ENCODE measurements at places on chromosomes 3 and 15.

GRCh38 chr3:88059380-88060170 lies 520 bp downstream of the ZNF654 start:
- peak; percentile 46 for DNase-seq

- peak; percentile 59 for DNase-seq
Observed at GRCh38 chr3:77038468-77038929, 1.4 kb upstream of the ROBO2 start.

DNA sequence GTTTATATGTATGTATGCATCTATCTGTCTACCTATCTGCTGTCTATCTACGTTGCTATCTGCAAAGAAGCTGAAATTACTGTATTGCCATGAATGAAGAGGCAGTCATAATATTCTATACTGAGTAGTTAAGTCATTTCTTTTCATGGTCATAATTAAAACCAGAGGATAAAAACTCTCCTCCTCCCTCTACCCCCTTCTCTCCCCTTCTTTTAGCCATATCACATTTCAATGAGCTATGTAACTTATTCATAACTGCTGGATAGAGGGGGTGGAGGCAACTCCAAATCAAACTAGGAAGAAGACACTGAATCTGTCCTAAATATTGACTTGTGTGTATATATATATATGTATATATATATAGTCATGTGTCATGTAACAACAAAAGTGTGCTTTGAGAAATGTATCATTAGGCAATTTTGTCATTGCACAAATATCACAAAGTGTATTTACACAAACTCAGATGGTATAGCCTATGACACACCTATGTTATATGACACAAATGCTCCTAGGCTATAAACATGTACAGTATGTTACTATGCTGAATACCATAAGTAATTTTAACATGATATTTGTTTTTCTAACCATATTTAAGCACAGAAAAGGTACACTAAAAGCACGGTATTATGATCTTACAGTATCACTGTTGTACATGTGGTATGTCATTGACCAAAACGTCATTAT lies 229.7 kb upstream of the KCNMB2 start:
- DNase-seq, result no peak

GRCh38 chr15:45441686-45442085 lies 63.3 kb upstream of the GATM start:
- no peak for DNase-seq

DNA sequence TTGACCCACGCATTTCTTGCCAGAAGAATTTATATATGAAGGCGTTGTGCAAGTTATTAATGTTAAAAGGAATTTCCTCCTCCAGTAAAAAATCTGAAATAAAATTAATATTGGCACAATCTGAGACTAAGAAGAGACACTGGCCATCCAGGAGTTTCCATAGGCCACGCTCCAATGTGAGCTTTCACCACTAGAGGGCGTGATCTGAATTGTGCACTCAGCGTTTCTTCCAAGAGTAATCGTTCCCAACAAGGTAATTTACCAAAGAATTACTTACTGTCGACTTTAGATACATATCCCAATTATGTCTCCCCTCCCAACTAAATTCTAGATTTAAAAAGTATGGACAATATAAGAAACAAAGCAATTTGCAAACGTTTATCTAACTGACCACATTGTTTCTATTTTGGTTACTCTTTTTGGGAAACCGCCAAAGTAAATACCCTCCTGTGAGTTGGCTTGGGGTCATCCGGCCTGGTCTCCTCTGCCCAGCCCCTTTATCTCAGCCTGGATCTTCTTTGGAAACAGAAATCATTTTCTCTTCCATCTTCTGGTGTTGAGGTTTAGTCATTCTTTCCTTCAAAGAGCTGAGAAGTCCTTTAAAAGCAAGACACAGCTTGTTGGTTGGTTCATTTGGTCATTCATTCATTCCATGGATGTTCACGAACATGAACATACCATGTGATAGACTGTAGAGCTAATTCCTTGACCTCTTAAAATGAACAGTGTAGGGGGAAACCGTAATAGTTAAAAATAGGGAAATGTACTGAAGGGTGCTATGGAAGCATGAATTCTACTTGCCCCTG lies 26.2 kb downstream of the POLR2M start:
- DNase-seq, result no peak

DNA sequence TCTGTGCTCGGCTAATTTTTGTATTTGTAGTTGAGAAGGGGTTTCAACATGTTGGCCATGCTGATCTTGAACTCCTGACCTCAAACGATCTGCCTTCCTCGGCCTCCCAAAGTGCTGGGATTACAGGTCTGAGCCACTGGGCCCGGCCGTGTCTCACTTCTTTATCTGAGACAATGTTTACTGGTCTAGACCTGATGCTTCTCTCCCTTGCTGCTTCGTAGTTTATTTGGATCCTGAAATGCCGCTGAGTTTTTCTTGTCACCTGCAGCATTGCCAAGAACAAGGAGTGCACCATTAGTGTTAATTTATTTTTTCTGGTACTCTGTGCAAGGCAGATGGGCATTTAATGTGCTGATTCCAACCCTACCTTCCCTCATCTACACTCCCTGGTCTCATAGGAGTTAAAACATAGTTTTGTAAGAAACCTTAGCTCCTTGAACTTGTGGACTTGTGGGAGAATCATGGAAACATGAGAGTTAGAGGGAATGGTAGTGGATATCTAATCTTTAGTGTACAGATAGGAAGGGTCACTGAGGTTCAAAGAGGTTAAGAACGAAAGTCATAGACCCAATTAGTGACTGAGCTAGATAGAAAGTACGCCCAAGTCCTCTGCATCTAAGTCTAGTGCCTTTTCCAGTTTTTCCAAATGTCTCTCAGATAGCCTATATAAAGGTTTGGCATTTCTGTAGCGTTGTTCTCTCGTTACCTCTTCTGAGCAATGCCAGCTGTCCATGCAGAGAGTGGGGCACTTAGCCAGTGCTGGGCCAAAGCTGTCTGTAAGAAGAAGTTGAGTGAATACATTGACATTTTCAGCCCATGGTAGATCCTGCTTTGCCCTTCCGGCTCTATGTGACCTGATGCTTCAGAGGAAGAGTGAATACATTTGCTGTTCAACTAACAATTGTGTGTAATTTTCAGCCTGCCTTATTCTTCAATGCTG lies 244.1 kb downstream of the LPP start:
- no peak for DNase-seq

DNA sequence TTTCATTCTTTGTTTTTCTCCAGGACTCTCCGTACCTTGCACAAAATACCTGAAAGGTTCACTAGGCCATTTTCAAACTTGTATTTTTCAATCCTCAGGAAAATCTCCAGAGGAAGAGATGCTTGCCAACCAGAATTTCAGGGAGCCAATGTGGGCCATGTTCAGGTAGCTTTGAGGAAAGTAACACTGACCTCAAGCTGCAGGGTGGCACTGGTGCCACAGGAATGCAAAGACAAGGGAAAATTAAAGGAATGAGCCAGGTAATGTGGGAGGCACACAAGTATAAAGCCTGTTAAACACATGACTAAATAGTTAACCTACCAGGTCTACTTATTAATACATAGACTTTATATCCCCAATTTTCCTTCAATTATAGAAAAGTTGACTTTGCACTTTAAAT lies 51.9 kb upstream of the GAP43 start:
- no peak for DNase-seq

DNA sequence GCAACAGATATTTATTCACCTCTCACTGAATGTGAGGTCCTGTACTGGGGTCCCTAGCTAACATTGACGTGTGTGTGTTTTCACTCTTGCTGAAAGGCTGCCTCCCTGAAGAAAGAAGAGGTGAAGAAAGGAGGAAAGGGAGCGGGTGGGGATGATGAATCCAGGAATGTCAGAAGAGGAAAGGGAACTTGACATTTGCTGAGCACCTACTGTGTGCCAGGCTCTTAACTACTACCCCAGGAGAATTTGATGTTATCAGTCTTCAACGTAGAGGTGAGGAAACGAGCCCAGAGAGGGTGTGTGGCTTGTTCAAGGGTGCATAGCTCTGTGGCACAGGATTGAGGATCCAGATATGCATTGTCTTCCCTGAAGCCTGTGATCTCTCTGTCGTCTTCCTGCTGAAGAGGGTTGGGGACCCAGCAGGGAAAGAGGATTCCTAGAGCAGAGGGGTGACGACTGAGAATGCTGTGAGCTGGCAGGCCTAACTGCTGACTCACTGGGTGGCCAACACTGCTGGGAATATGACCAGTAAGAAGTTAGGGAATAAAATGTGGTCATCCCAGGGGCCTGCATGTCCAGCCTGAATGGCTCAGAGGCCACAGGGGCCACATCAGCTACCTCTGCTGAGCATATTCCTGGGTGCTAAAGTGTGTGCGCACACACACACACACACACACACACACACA lies 6.6 kb upstream of the ATP2B2 start:
- no peak for DNase-seq

DNA sequence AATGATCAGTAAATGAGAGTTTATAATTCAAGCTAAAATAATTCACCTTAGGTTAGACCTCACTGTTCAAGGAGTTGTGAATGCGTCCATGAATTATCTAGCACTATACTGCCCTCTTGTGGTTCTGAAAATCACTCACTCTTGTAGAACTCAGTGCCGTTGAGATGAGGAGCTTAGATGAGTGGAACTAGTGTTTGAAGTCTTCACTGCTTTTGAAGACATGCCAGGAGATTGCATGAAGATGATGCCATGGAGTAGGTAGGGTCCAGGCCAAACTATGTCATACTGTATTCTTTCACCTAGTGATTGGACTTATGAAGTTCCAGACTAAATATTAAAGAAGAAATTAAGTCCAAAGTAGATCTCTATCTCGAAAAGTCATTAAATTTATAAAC lies 28.8 kb downstream of the LYSMD4 start:
- no peak for DNase-seq

GRCh38 chr15:38195191-38195901 lies 57.3 kb upstream of the SPRED1 start:
- no peak for DNase-seq

- DNase-seq, result peak; percentile 63
Observed at GRCh38 chr3:124812291-124813265, 74.6 kb downstream of the ITGB5 start.

DNA sequence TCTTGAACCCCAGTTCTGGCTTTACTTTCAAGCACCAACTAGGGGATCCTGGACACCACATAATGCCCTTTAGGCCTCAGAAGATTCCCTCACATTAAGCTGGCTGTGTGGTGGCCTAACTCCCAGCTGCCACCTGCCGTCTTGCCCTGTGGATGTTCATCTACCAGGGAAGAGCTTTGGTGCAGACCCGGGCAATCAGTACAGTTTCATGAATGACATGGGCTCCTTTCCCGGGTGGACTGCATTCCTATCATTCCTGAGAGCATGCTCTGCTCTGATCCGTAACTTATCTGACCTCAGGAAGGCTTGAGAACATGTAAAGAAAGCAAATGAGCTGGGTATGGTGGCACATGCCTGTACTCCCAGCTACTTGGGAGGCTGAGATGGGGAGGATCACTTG lies 50.0 kb upstream of the GSK3B start:
- no peak for DNase-seq

GRCh38 chr3:22555753-22556435 lies 647.2 kb upstream of the UBE2E2 start:
- no peak for DNase-seq

- DNase-seq, result no peak
Observed at GRCh38 chr3:162391301-162391700, 894.7 kb downstream of the OTOL1 start.

- no peak for DNase-seq
Observed at GRCh38 chr15:44084770-44085169, 110.3 kb downstream of the FRMD5 start.

GRCh38 chr15:28098766-28099554 lies at the start of gene OCA2:
TSS of gene OCA2 (minus strand) at chr15:28099315. CDS start at chr15:28081874, 17,441 bp downstream.
- DNase-seq, result peak; percentile 57

GRCh38 chr3:38264353-38264771 lies 1.2 kb upstream of the SLC22A13 start:
- no peak for DNase-seq

- DNase-seq, result no peak
Observed at GRCh38 chr3:128805772-128806171, 73.6 kb upstream of the ACAD9 start.

DNA sequence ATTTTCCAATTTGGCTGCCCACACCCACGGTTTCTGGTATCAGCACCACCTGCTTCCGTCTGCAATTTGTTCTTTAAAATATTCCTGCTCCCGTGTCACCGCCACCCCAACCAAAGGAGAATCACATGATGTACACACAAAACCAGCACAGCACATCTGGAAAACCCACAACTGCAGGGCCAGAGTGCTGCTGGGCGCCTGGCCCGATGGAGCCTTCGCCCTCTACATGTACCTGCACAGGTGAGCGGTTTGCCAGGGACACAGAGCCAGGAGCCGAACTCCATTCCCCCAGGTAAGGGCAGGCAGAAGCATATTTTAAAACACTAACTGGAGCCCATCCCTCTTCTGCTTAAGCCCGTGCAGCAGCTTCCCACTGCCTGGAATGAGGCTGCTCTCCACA lies 75.6 kb downstream of the ADAMTS17 start:
- no peak for DNase-seq

- no peak for DNase-seq
Observed at GRCh38 chr15:75199357-75199940, 2.2 kb upstream of the C15orf39 start.

DNA sequence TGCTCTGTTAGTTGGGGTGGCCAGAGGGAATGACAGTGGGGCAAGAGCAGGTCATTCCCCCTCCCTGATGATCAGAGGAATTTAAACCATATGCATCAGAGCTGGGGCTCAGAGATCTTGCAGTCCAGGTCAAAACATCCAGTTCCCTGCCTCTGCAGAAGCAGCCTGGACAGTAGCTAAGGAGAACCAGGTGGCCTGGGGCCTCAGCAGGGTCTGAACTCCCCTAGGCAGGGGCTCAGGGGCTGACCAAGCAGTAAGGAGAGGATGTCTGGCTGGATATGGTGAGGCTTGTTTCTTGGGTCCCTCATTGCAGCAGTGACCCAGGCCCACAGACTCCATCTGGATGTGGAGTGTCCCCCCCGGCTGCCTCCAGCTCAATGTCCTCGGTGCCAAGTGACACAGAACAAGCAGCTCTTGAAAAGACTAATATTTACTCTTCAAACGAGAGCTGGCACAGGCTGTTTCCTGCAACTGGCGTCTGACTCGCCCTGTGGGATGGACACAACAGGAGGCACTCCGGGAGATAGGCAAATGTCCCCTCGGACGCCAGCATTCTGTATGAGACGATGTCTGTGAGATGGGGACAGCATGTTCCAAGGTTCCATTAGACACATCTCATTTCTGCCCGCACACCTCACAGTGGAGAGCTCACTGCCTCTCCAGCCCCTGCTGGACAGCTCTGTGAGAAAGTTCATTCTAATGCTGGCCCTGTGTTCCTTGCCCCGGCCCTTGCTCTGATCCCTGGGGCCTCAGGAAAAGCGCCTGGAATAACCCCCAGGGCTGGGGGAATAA lies 37.1 kb downstream of the SEC22C start:
- DNase-seq, result peak; percentile 67

GRCh38 chr3:104768886-104769285 lies 597.8 kb upstream of the ALCAM start:
- DNase-seq, result no peak

Data from ureter (tissue), 1 donor.